ENCODE measurements at places on chromosomes 11 and 22.
A peak's percentile ranks its signal among the peaks of the same experiment; 100 is the strongest.

- no peaks in the 10 kb centered on the region for H3K4me1 ChIP-seq
- H3K36me3 ChIP-seq = no peaks in the 10 kb centered on the region
- no peak for DNase-seq
- no peak overlapping the region for H3K27ac ChIP-seq
- H3K4me3 ChIP-seq = no peak overlapping the region
These were observed 24.6 kb upstream of the SMPD1 start for GRCh38 chr11:6365659-6366058.

DNA sequence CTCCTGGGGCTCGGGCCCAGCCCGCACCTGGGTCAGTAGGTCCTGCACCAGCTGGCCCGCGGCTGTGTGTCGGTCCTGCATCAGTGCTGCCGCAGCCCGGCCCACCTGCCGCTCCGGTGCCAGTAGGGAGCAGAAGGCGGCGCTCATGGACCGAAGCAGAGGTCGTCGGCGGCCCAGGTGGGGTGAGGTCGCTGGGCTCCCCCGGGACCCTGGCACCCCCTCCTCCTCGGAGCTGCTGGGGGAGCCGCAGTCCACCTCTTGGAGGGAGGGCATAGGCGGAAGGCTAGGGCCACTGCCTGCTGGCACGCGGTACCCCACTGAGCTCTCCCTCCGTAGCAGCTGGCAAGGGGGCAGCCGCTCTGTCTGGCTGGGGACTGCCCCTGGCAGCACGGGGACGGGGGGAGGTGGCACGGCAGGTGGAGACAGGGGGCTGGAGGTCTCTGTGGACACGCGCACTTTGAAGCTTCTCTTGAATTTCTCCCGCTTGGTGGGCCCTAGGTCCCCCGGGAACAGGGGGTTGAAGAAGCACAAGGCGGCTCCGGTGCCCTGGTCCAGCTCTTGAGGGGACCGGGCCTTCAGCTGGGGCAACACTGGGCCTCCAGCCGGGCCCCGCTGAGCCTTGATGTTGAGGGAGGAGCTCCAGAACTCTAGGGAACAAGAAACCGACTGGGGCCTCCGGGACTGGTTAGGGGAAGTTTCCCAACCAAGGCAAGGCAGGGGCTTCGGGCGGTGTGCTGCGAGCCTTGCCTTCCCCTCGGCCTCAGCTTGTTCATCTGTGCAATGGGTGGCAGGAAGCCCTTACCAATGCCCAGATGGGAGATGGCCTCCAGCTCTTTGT lies 1.4 kb downstream of the RIN1 start:
- peaks cover 6% of the 10 kb centered on the region for H3K36me3 ChIP-seq
- no peak for DNase-seq
- no peaks in the 10 kb centered on the region for H3K27me3 ChIP-seq
- no peak overlapping the region for H3K27ac ChIP-seq
- no peak overlapping the region for H3K4me3 ChIP-seq

DNA sequence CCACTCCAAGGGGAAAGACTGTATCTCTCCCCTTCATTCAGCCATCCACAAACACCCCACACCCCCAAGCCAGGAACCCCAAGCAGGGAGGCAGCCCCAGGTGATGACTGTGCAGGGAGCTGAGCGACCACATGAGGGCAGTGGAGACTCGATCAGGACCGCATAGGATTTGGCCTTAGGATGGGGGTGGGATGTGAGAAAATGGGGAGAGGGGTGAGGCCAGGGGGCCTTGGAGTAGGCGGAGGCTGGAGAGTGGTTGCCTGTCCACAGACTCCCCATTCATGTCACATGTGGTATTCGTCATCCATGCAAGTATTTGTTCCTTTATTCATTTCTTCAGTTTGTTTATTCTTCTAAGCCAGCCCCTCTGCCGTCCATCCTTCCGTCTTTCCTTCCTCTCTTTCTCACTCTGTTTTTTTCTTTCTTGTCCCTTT lies 2.7 kb upstream of the RHOD start:
- H3K4me1 ChIP-seq = peaks cover 7% of the 10 kb centered on the region
- H3K36me3 ChIP-seq = no peaks in the 10 kb centered on the region
- no peak overlapping the region for H3K4me3 ChIP-seq
- H3K27me3 ChIP-seq = peaks cover 4% of the 10 kb centered on the region

DNA sequence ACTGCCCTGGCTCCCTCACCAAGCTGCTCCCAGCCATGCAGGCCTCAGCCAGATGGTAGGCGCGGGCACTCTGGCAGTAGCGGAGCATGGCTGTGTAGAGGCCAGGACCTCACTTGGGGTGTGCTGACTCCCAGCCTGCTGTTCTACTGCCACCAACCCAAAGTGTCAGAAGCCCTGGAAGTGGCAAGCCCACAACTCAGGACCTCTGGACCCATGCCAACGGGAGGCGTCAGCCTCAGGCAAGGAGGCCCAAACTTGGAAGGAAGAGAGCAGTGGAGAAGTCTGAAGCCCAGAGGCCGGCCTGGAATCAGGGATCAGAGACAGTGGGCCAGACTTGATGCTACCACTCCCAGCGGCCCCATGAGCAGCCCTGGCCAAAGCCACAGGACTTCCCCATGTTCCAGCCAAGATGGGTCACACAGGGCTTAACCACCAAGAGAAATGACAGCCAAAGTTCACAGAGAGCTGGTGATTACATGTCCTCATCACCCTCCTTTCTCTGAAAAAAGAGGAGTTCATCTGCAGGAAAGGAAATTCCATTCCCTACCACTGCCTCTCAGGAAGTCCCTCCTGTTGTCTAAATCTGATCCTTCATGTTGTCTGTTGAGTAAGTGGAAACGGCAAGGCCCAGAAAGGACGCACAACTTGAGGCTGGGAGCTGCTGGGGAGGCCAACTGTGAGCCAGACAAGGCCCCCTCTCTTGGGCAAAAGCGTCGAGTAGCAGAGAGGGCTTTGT lies 4.4 kb downstream of the ARRB1 start:
- no peak for DNase-seq
- peak overlapping the region; percentile 12 for H3K27ac ChIP-seq
- H3K4me3 ChIP-seq = no peak overlapping the region

DNA sequence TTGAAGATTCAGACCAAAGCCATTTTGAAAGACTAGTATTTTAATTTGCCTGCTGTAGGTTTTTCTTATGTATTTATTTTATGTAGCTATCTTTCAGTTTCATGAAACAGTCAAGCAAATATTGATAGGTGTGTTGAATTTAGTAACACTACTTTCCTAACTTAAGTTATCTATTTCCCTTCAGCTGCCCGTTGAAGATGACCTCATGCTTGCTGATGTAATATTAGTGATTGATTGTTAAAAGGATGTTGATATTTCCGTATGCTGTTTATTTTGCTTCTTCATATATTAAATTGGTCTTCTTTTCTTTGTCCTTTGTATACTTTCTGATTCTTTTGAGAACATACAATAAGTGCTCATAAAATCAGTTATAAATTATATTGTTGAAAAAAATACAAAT lies 86.8 kb upstream of the CHORDC1 start:
- no peaks in the 10 kb centered on the region for H3K4me1 ChIP-seq
- no peak overlapping the region for H3K27ac ChIP-seq
- H3K27me3 ChIP-seq = no peaks in the 10 kb centered on the region
- no peak for DNase-seq

DNA sequence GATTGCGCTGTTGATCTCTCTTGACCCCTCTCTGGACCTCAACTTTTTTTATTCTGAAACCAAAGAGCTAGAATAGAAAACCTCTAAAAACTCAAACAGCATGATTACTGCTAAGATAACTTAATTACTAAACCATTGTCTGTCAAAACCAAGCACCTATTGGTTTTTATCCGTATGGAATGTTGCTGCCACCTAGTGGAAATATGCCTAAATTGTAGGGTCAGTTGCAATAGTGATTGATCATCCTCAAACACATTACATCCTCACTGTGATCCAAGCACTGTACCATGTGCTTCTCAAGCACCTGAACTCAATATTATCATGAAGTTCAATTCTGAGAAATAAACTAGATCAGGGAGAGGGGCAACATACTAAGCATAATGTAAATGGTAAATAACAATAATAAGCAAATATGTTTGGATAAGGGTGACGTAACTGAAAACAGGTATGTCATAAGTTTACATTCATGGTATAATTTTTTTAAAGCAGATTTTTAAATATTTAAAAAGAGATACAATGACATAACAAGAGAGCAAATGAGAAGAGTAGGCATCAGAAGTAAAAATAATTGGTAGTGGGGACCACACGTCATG lies 3.8 kb upstream of the OR5A2 start:
- H3K4me1 ChIP-seq = no peaks in the 10 kb centered on the region
- H3K36me3 ChIP-seq = no peaks in the 10 kb centered on the region
- H3K27ac ChIP-seq = no peak overlapping the region
- peaks cover 6% of the 10 kb centered on the region for H3K27me3 ChIP-seq

- no peak overlapping the region for H3K4me3 ChIP-seq
- H3K27ac ChIP-seq = no peak overlapping the region
- DNase-seq = no peak
- peaks cover 10% of the 10 kb centered on the region for H3K36me3 ChIP-seq
- H3K4me1 ChIP-seq = peaks cover 5% of the 10 kb centered on the region
These were observed 141.0 kb downstream of the CRYBB2 start for GRCh38 chr22:25360411-25360810.

DNA sequence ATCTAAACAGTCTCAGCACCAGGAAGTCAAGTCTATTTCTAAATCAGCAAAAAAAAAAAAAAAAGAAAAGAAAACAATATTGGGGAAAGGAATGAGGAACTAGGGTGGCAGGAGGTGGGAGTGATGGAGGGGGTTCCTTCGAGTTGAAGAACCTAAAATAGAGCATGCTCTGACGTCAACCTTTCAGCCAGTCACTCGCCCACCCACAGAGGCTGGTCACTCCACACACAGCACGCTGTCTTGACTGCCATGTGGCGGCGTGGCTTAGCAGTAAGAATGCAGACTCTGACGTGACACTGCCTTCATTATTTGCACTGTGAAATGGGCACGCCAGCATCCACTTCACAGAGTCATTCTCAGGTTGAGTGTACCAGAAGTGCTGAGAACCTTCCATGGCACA lies 48.3 kb downstream of the LARGE1 start:
- no peaks in the 10 kb centered on the region for H3K4me1 ChIP-seq

DNA sequence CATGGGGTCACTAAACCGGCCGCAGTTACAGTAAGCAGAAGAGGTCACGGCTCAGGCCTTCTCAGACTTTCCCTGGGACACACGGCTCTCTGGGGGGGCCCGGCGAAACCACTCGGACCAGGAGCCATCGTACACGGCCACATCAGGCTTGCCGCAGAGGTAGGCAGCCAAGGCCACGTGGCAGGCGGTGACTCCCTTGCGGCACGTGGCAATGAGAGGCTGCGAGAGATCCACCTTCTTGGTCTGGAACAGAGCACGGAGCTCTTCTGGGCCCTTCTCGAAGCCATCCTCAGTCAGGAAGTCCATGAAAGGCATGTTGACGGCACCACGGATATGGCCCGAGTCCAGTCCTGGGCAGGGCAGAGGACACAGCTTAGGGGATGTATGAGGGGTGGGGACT lies 8.3 kb downstream of the TST start:
- H3K4me1 ChIP-seq = no peaks in the 10 kb centered on the region
- no peak for DNase-seq
- H3K27ac ChIP-seq = no peak overlapping the region
- H3K27me3 ChIP-seq = peaks cover 25% of the 10 kb centered on the region
- H3K4me3 ChIP-seq = no peak overlapping the region
- H3K36me3 ChIP-seq = no peaks in the 10 kb centered on the region

- no peaks in the 10 kb centered on the region for H3K4me1 ChIP-seq
- no peak overlapping the region for H3K4me3 ChIP-seq
- DNase-seq = no peak
- no peaks in the 10 kb centered on the region for H3K36me3 ChIP-seq
- no peak overlapping the region for H3K27ac ChIP-seq
These were observed 70.1 kb upstream of the NUP50 start for GRCh38 chr22:45093609-45094008.

DNA sequence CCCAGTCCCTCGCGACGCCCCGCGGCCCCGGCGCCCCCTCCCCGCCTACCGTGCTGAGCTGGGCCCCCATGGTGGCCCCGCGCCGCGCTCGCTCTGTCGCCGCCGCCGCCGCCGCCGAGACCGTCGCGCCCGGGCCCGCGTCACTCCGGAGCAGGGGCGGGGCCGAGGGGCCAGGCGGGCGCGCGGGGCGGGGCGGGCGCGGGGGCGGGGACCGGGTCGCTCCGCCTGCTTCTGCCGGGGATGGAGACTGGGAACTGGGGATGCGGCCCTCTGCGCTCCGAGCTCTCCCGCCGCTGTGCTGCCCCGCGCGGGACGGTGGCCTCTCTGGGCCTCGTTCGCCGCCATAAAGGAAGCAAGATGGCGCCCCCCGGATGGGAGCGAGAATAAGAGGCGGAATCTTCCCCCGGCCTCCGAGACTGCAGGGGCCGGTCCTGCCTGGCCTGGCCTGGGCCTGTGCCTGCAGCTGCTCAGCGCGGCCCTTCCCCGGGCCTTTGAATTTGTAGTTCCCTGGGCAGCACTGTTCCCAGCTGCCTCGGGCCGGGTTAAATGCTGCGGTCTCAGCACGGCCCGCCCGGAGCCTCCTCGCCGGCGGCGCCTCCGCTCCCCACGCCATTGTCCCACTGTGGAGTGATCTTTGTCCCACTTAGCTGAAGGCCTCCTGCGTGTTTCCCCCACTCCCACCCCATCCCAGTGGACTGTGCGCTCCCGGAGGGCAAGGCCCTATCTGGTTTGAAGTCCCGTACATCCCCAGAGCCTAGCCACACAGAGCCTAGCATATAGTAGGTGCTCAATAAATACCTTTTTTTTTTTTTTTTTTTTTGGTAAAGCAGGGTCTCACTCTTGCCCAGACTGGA lies at the start of gene CYB5R3:
Gene CYB5R3, minus strand, starts transcription at position 147 of the 854 bp plus-strand sequence. Its CDS starts 77 bp downstream, at position 70.
- H3K27me3 ChIP-seq = no peaks in the 10 kb centered on the region
- peaks cover 9% of the 10 kb centered on the region for H3K4me1 ChIP-seq
- peak; percentile 76 for DNase-seq
- peaks cover 4% of the 10 kb centered on the region for H3K36me3 ChIP-seq
- H3K27ac ChIP-seq = peak within 1 kb of the TSS; percentile 100

DNA sequence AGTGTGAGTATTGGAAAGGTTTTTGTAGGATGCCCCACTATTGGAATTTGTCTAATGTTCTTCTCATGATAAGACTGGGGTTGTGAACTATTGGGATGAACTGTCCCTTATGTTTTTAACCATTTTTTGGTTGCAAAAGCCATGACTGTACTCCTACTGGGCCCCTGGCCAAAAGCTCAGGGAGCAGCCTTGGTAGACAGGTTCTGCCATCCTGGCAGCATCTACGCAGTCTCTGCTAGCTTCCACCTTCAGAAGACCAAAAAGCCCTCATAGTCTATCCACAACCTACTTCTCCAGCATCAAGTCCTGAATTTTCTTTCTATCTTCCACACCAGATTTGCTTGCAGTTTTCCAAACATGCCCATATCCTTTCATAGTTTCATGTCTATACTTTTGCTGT lies 211.8 kb downstream of the TENM4 start:
- H3K27me3 ChIP-seq = peaks cover 2% of the 10 kb centered on the region
- no peaks in the 10 kb centered on the region for H3K4me1 ChIP-seq
- no peak overlapping the region for H3K27ac ChIP-seq
- no peak overlapping the region for H3K4me3 ChIP-seq

All from T-helper 2 cell treated with Interferon-gamma antibody and Interleukin-4, amounts not matched to agents 5 μg/mL and 100 μg/mL, for 36 hours (primary cell).